ENCODE measurements at places on chromosomes 3 and 15.

DNA sequence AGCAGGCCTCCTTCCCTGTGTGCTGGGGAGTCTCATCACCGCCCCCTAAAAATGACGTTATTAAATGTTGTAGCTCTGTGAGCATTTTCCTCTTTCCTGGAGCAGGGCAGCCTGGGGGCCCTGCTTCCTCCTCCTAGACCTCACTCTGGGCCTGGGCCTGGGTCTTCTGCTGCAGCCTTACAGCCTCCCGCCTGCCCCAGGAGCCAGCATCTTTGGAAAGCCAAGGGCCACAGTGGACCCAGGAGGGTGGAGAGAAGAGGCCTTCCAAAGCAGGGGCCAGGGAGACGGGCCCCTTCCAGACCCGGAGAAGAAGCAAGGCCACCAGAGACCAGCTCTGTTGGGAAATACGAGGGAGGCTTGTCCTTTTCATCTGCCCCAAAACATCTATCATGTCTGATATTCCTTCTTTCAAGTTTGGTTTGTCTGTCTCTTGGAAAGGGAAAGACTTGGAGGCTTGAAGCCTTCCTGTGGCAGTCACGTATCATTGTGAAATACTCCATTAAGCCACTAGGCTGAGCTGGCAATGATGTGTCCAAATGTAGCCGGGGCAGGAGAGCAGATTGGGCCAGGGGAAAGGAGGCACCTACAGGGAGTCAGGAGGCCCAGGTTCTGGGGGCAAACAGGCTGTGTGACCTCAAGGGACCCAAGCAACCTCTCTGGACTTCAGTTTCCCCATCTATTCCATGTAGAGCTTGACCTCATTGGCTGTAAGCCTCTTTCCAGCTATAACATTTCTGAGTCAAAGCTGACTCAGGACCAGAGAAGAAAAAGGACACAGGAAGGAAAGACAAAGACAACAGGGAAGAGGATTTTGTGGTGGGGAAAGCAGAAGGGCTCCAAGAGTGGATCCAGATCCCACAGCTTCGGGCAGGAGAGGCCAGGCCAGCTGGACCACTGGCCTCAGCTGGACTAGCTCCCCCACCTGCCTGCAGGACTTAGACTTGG, 31.1 kb downstream of the CYP11A1 start:
- DNase-seq = no peak

GRCh38 chr3:128315313-128315712, 151.4 kb downstream of the DNAJB8 start:
- no peak for DNase-seq

DNA sequence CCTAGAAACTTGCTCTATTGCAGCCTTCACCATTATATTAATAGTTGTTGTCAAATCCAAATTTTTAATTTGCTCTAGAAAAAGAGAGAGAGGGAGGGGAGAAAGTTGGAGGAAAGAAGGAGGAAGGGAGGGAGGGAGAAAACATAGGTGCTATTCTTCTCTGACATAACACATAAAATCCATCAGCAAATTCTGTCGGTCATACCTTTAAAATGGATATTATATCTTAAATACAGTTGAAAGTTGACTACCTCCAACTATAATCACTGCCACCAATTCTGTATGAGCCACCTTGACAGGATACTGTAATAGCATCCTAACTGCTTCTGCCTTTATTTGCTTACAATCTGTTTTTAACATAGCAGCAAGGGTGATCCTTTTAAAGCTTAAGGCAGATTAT, 314.7 kb upstream of the ALCAM start:
- DNase-seq = no peak

- no peak for DNase-seq
These were observed 134.6 kb upstream of the PROK2 start for GRCh38 chr3:71919572-71919971.

DNA sequence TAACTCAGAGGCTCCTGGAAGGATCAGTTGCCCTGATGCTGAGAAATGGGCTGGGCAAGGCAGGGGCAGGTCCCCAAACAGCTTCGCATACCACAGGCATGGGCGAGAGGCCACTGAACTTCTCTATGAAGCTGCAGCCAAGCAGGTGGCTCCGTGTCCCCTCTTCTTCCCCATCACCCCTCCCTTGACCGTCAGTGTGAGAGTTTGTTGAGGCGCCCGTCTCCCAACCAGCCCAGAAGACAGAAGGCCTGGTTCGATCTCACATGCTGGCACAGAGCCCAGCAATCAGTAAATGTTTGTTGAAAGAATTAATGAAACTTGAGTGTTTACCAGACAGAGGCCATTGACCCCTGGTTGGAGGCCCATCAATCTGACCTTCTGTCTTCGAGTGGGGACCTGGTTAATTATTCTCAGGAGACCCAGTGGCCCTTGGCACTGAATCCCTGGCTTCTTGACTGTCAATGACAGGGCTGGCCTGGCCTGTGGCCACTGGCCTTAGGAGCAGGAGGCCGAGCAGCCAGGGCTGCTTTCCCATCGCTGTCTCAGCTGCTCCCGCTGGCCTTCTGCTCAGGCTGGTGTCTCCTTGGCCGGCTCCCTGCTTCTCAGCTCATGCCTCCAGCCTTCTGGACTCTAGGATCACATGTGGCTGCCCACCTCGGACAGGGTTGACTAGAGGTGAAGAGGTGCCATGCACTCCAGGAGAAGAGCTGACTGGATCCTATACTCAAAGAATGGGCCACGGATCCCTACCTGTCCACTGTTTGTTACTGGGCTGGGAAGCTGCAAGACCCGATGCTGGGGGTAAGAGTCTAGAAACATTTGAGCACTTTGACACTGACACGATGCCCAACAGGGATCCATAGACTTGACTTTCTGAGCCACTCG, 113.4 kb downstream of the ASB7 start:
- no peak for DNase-seq

DNA sequence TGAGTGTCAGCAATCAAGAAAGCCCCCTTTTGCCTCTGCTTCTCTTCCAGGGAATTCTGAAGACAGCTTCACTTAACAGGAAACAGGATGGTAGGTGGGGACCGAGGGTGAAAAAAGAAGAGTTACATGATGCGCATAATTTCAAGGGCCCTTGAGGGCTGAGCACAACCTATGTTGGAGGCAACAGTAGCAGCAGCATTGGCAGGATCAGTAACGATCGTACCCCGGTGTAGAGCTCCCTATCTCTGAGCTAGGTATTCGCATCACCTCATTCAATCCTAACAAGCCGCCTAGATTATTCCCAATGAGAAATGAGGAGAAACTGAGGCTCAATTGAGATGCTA, 432 bp upstream of the RAD54L2 start:
- no peak for DNase-seq

- DNase-seq = no peak
These were observed 287.5 kb downstream of the PTPRG start for GRCh38 chr3:61848885-61849284.

- no peak for DNase-seq
These were observed 692.7 kb upstream of the GRM7 start for GRCh38 chr3:6168256-6168655.

GRCh38 chr3:51338632-51339031, 46.5 kb upstream of the MANF start:
- DNase-seq = no peak

- DNase-seq = no peak
These were observed 2.5 kb downstream of the PRKAR2A start for GRCh38 chr3:48845170-48845569.

DNA sequence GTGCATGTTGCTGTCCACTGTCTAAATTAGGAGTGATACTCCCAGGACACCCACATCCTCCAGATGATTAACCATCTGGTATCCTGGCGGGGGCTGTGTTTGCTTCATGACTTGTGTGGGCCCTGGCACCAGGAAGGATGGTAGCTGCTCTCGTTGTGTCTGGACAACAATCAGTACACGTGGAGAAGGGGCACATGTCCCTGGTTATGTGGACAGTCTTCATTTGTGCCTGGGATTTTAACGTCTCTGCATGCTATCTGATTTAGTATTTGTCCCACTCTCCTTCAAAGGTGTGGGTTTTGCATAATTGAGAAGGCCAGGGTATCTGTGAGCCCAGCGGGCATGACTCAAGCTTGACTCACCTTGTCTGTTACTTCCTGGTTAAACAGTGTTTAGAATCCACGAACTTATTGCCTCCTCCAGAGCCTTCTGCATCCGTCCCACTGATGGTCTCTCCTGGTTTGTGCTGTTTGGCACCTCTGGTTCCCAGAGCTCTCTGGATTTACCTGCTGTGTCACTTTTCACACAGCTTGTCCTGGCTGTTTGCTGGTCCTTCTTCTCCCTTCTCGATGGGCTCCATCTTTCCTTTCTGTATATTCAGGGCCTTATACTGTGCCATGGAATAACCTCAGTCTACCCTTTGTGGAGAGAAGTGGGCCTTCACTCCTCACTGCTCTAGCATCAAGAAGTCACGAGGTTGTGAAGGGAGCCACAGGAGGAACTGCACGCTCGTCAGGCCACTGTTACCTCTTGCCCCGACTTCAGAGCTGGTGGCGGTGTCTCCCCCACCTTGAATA, 32.5 kb downstream of the ARNT2 start:
- DNase-seq = no peak

GRCh38 chr3:43870120-43870519, 179.4 kb downstream of the ABHD5 start:
- DNase-seq = no peak

- DNase-seq = no peak
These were observed 121.8 kb upstream of the NLGN1 start for GRCh38 chr3:173275740-173276139.

DNA sequence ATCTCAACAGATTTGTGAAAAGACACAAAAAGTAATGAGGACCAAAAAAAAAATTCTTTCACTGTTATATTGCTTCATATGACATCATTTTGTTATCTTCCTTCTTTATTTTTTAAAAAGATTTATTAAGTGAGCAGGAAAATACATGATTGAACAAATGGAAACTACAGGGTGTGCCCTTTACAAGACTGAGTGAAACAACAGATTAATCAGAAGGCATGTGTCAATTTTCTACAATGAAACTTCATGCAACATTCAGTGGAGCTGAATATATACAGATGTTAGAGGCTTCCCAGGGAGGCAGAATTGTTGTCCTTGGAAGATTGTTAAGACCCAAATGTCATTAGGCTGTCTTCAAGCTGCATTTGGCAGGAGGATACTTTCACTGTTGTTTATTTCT, 28.4 kb upstream of the SLC2A2 start:
- DNase-seq = no peak

- no peak for DNase-seq
These were observed 12.2 kb downstream of the PLA2G4D start for GRCh38 chr15:42082141-42082540.

GRCh38 chr3:42288385-42288784, 22.4 kb upstream of the CCK start:
- no peak for DNase-seq

- no peak for DNase-seq
These were observed 124.5 kb upstream of the PLXNA1 start for GRCh38 chr3:126858401-126858800.

DNA sequence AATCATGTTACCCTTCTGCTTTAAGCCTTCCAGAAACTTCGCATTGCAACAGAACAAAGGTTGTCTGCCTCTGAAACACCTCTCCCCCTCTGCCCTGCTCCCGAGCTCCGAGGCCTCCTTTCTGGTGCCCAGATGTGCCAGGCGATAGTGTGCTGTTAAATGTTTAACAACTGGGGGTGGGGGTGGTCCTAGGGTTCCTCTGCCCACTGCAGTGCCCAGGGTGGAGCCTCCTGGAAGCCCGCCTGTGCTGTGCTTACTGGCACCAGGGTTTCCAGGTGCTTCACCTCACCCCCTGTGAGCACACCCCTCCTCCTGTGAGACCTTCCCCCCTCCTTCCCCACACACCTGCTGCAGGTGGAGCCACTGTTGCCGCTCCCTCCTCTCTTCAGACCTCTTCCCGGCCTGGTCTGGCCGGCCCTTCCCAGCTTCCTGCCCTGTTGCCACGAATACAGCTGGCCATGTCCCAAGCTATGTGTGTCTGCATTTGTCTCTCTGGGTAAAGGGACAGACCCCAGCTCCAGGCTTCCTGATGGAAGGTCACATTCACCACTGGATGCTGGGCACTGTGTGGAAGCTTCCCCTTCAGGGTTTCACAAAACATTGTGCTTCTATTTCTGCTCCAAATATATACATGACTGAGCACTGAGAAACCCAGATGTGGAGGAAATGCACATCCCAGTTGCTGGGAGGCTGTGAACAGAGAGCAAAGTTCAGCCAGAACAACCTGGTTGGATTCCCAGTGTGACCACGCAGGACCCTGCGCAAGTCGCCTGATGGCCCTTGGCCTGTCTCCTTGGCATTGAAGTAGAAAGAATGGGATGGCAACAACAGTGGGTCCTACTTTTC, 37.2 kb downstream of the MGLL start:
- DNase-seq = no peak

- DNase-seq = no peak
These were observed 52.7 kb upstream of the CMC1 start for GRCh38 chr3:28188686-28189085.

DNA sequence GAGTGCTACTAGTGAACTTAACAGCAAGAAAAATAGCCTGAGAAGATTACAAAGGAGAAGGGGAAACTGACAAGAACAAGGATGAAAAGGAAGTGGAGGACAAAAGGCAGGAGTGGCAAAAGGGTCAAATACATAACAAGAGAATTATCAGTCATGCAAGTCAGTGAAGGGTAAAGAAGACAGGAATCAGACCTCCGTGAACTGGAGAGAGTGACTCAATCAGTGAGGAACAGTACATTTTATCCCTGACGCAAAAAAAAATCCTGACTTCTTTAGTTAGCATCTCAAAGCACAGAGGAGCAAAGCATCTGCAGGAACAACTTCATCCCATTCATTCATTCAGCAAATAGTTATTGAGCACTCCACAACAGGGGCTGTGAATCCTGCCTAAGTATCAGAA, 97.8 kb downstream of the SST start:
- DNase-seq = no peak

DNA sequence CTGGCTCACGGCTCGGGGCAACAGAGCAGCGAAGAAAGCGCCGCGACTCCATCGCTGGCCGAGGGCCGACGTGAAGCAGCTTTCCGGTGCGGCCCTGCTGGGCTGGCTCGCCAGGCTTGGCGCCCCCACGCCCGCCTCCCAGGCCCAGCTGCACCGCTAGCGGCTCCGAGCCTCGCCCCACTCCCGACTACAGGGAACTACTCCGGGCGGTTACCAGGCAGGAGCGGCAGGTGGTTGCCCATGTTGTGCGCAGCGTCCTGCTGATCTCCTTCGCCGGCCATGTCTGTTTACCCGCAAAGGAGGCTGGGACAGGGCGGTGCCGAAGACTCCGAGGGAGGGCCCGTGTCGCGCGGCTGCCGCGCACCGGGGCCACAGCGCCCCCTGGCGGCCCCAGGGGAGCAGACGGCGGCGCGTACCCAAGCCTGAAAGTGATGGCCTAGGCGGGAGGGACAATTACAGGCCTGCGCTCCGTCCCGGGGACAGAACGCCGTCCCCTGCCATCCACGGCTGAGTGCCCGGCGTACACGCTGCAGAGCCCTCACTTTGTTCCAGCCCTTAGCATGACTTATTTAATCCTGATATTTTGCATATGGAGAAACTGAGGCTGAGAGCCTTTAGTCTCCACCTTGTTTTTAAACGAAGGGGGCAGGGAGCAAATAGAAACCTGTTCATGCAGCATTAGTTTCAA, at the start of gene CRBN:
TSS of gene CRBN (minus strand) at position 285 of the 688 bp plus-strand sequence. CDS start at position 281, 4 bp downstream.
- peak; percentile 63 for DNase-seq

GRCh38 chr3:37819591-37819990, 42.1 kb upstream of the CTDSPL start:
- no peak for DNase-seq

- DNase-seq = no peak
These were observed 581.9 kb upstream of the ZNF717 start for GRCh38 chr3:76367281-76367680.
